ENCODE measurements at places on chromosomes 3 and 15. TPM values are rescaled to one million over a fixed set of nuclear protein-coding genes. Genes with fewer than 3 reads are reported as not detected.

- peaks cover 6% of the 10 kb centered on the region for H3K4me1 ChIP-seq
- no peaks in the 10 kb centered on the region for H3K36me3 ChIP-seq
- no peak for DNase-seq
- H3K27ac ChIP-seq: no peak overlapping the region
- no peak overlapping the region for H3K4me3 ChIP-seq
- H3K27me3 ChIP-seq: no peaks in the 10 kb centered on the region
Observed at GRCh38 chr15:96035635-96036034, 294.9 kb upstream of the NR2F2 start.

DNA sequence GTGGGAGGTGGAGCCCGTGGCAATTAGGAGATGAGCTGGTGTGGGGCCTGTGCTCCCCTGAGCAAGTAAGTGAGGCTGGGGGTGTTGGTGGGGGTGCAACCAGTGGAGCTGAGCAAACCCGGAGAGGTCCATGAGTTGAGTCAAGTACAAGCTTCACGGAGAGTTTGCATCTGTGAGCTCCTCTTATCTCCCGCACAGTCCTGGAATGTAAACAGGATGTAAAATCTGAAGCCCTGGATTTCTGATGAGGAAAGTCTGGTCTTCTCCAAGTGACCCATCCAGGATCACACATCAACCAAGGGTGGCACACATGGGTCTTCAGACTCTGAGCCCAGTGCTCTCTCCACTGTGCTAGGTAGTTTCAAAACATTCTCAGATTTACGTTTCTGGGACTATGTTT lies 67.8 kb downstream of the LSM3 start:
- no peak overlapping the region for H3K27ac ChIP-seq
- H3K4me3 ChIP-seq: no peak overlapping the region
- H3K36me3 ChIP-seq: no peaks in the 10 kb centered on the region
- no peaks in the 10 kb centered on the region for H3K27me3 ChIP-seq
- DNase-seq: no peak

GRCh38 chr15:77185242-77185785 lies 114.4 kb upstream of the TSPAN3 start:
- H3K27ac ChIP-seq: no peak overlapping the region
- no peaks in the 10 kb centered on the region for H3K4me1 ChIP-seq
- DNase-seq: no peak

PARP15 gene
- total RNA-seq: 0.45 TPM

DNA sequence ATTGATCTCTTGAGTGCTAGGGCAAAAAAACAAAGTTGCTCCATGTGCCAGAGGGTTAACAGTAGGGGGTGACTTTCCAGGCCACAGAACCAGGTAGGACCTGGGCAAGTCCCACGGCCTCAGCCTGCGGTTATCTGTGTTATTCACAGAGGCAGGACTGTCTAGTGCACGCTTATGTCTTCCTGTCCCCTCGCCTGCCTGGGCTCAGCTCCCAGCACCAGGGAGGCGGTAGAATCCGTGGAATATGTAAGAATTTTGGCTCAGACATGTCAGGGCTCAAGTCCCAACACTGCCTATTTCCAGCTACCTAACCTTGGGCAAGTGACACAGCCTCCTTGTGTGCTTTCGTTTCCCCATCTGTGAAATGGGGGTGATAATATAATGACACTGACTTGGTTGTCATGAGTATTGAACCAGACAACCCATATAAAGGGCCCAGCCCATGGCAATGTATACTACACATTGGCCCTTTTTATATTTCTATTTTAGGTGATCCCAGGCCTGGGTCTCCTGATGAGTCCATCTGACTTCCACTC lies 44.3 kb upstream of the FLNB start:
- no peaks in the 10 kb centered on the region for H3K36me3 ChIP-seq
- no peak for DNase-seq
- peaks cover 6% of the 10 kb centered on the region for H3K4me1 ChIP-seq
- no peak overlapping the region for H3K4me3 ChIP-seq
- no peaks in the 10 kb centered on the region for H3K27me3 ChIP-seq
- H3K27ac ChIP-seq: no peak overlapping the region

GRCh38 chr3:195900436-195901355 lies 7.7 kb downstream of the TNK2 start:
- no peaks in the 10 kb centered on the region for H3K36me3 ChIP-seq
- no peaks in the 10 kb centered on the region for H3K27me3 ChIP-seq
- DNase-seq: no peak
- no peak overlapping the region for H3K4me3 ChIP-seq
